ENCODE measurements at places on chromosomes 7 and 10.

DNA sequence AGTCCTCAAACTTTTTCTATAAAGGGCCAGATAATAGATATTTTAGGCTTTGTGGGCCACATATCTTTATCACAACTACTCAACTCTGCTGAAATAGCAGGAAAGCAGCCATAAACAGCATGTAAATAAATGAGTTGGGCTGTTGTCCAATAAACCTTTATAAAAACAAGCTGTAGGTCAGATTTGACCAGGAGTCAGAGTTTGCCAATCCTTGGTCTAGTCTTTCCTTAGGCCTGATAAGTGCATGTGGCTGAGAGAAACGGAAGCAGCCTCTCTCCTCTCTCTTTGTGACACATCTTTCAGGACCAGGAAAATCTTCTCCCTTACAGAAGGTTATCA is 724.5 kb downstream of the GRID1 start:
- peak; percentile 21 for DNase-seq

DNA sequence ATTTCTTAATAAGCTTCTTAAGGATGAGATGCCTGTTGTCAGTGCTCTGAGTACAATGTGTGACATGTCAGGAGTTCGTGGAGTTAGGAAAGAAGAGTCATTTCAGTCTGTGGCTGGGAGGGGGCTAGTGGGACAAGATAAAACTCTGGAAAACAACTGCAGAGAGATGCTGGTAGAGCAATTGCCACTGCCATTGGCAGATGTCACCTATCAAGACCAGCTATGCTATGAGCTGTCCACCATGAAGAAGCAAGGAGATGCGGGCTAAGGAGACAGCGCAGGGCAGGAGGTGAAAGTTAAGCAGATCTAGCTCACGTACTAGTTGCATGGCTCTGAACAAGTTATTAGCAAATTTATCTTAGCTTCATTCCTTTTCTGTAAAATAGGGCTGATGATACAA is 756.7 kb downstream of the KCNMA1 start:
- no peak for DNase-seq

DNA sequence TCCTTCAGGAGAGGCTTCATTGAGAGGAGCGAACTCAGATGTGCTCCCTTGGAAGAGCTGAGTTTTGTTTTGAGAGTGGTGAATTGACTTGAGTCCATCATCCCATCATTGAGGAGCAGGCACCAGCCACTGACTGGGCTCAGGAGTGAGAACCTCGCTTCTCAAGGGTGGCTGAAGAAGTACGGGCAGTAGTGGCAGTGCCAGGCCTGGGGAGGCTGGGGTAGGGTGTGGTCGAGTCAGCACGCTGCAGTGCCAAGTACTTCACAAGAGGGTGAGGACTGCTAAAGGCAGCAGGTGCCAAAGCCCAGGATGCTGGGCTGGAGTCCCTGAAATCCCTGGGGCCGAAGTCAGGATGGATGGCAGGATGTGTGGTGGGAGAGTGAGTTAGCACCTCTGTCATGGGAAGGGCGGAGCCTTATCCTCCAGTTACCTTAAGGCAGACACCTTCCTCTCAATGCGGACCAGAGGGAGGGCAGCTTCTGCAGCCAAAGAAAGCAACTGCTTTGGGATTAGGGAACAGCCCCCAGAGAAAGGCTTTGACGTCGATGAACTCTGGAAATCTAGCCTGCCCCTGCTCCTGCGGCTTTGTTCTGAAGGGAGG is 210.3 kb downstream of the CAMK1D start:
- no peak for DNase-seq

- peak; percentile 73 for DNase-seq
These were observed 68.1 kb downstream of the DGKB start for GRCh38 chr7:14834456-14834855.

DNA sequence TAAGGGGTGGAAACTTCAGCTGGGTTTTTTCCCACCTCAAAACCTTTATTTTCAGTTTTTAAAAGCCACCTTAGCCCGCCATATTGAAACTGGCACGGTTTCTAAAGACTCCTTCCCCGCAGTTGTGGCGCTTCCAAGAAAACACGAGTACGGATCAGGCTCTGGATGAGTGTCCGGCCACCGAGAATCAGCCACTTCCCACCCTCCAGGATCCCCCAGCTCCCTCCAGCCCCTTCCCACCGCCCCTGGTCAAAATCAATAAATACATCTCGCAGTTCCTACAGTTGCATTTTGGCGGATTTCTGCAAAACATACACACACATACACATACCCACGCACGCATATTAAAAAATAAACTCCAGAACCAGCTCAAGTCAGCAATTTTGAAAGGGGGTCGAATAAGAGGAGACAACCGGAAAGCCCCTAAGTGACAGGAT is 1.1 kb downstream of the SFMBT2 start:
- no peak for DNase-seq

GRCh38 chr7:4995429-4995969 is 36.5 kb upstream of the MMD2 start:
- DNase-seq: no peak

Data from fibroblast of pulmonary artery (primary cell).